ENCODE measurements at places on chromosomes 6 and 20.

- DNase-seq = no peak
Observed at GRCh38 chr6:6597682-6598081, 9.2 kb downstream of the LY86 start.

- DNase-seq = no peak
Observed at GRCh38 chr6:85044361-85044760, 280.0 kb upstream of the TBX18 start.

DNA sequence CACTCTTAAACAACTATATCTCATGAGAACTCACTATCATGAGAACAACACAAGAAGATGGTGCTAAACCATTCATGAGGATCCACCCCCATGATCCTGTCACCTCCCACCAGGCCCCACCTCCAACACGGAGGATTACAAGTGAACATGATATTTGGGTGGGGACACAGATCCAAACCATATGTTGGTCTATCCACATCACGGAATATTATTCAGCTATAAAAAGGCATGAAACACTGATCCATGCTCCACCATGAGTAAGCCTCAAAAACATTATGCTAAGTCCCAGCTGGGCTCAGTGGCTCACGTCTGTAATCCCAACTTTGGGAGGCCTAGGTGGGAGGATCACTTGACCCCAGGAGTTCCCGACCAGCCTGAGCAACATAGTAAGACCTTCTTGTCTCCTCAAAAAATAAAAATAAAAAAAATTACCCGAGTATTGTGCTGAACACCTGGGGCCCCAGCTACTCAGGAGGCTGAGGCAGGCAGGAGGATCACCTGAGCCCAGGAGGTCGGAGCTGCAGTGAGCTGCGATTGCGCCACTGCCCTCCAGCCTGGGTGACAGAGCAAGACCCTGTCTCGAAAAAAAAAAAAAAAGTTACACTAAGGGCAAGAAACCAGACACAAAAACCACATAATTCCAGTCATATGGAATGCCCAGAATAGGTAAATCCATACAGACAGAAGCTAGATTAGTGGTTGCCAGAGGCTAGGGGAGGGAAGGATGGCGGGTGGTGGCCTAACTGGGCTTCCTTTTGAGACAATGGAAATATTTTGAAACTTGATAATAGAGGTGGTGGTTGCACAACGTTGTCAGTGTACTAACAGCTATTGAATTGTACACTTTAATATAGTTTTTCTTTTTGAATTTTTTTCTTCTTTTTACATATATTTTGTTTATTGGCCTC is 43.1 kb downstream of the ZNF217 start:
- no peak for DNase-seq

GRCh38 chr20:61590236-61590635 is 338.2 kb downstream of the CDH4 start:
- DNase-seq = no peak

GRCh38 chr20:47998736-47999135 is 213.5 kb upstream of the SULF2 start:
- DNase-seq = no peak

GRCh38 chr20:58092871-58093270 is 135.6 kb downstream of the ANKRD60 start:
- no peak for DNase-seq
